ENCODE measurements at places on chromosomes 12 and 14.

DNA sequence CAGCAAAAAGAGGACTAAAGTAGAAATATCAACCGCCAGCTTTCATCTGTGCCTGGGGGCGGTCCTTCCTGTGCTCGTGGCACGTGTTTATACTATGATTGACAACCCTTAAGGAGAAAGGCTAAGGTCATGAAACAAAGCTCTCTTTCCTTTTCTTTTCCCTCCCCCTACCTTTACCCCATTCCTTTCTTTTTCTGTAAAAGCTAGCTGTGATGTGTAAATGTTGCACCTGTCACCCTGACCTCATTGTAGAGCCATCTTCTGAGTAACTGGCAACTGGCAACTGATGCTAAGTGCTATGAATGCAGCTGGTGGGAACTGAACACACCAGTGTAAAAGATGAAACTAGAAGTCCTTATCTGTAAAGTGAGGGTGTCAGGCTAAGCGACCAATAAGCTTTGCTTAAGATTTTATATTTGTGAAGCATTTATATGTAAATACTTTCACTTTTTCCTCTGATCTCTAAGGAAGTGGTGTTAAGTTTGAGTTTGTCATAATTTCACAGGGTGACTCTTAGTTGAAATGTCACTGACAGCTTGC is 102.8 kb upstream of the BCAT1 start:
- DNase-seq: no peak

DNA sequence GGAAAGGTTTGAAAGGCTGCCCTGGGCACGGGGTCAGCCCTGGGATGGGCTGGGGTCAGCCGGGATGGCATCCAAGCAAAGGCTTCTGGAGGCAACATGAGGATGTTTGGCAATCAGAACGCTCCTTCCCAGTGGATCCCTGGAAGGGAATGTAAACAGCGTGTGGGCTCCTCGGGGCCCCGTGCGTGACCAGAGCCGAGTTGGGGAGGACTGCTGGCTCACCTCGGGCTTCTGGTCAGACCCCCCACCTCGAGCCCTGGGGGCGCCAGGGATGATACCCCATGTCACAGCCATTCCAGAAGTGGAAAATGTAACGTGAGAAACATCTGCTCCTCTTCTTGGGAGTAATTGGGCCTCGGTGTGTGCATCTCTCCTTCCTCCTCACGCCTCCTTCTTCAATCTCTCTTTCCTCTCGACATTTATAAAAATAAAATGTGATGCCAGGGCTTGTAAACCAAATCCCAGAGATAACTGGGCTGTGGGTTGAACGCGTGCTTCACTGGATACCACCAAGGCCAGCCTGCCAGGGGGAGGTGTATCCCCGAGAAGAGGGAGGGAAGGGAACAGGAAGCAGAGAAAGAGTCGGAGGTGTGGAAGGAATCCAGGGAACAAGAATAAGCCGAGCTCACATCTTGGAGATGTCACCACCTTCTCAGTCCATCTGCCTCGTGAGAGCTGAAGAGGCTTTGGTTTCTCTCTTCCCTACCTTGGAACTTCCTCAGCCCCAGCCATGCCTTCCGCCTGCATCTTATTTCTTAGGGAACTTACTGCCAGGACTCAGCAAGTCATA is 144.8 kb downstream of the NUAK1 start:
- no peak for DNase-seq

- no peak for DNase-seq
Observed at GRCh38 chr14:105281371-105282097, 19.3 kb downstream of the BRF1 start.

DNA sequence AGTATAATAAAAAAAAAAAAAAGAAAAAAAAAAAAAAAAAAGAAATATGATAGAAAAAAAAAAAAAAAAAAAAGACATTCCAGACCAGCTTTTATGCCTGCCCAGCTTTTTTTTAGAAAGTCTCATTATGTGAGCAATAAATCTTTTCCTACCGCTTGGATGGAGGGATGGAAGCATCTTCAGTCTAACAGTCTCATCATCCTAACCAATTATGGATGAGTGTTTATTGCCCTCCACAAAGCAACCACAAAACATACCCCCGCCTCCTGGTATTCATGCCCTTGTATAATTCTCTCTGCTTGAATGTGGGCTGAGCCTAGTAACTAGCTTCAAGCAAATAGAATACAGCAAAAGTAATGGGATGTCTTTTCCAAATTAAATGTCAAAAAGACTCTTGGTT is 33.7 kb upstream of the ADAMTS20 start:
- no peak for DNase-seq

DNA sequence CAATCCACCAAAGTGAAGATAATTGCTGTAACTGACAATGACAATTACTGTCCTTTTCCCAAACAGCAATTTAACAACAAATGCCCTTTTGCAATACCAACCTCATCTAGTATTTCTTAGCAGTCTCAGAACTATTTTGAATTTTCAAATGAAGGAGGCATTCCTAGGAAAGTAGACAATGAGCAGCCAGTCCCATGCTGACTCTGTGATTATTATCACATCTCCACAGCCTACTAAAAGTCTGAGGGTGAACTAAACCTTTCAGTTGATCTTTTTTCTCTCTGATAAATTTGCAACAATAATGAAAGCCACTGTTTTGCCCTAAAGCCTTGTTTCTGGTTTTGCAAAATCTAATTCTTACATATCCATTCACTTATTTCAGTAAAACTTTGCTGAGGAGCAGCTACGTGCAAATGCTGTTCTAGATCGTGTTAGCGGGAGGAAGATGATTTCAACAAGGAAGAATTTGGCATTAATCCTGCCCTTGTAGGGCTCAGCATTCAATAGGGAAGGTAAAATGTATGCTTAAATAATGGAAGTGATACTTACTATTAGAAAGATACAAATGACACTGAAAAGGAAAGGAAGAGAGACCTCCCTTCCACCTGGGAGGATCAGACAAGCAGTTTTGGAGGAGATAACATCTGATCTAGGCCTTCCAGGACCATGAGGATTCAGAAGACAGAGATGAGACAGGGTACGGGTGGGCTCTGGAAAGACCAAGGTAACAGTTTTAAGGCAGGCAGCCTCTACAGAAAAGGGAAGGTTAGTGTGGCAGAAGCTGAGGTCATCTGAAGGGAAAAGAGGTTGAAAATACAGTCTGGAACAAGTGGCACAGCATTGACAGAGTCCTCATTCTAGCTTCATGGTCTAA is 47.4 kb downstream of the SLC38A1 start:
- no peak for DNase-seq

DNA sequence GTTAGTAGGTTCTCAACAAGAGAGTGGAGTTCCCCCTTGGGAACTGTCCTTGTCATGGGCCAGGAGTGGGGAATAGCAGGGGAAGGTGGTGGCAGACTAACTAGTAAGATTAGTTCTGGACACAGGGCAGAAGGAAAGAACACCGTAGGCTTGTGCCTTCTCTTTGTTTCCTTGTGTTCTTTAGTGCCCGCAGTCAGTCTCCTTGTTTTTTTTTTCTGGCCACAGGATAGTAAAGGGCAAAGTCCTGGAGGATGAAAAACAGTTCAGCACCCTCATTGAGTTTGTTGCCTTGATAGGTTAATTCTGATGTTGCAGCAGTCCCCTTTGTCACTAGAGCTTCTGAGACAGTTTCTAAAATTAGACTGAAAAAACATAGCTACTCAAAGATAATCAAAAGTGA is 8.4 kb downstream of the PEX5 start:
- DNase-seq: no peak

DNA sequence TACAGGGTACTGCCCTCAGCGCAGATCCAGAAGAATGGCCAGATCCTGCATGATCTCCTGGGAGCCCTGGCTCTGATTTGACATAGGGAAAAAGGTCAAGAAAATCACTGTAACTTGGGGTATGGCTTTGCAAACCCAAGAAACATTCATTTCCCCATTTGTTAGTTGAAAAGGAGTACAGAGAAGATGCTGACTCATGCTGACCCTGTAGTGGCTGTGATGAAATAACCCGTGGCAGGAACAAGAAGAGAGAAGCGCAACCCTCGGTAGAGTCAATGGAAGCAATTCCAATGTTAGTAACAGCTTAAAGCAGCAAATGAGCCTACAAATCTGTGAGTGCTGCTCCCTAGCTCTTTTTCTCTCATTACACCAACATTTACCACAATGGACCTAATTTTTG is 281.6 kb upstream of the NPAS3 start:
- DNase-seq: no peak

DNA sequence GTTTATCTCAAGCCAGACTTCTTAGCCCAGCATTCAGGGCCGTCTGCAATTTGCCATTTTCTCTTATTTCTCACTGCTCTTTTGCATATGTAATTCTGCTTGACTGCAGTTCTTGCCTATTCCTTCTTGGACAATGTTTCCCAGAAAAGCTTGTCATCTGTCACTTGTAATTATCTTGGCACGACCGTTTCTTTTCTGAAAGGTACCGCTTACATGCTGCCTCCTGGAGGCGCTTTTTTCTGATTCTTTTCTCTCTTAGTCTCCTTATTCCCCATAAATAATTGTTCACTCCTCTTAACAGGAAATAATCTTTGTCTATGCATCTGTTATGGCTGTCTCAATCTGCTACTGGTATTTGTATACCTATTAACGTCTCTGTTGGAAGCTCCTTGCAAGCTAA is 1.2 kb upstream of the ALDH1L2 start:
- DNase-seq: no peak

- DNase-seq: no peak
Observed at GRCh38 chr14:94203473-94204210, 29.5 kb downstream of the PPP4R4 start.

DNA sequence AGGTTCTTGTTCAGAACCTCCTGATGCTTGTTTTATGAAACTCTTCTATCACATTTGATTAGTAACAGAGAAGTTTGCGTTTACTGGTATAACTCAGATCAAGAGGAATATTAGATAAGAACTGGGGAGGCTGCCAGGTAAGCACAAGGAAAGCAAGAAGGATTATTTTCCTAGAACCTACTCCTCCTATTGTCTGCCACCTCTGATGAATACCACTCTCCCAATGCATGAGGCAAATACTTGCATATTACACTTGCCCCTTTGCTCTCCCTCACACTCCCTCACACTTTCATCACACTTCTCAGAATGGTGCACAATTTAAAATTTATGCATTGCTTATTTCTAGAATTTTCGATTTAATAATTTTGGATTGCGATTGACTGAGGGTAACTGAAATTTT is 43.6 kb downstream of the LIN7A start:
- DNase-seq: no peak

- DNase-seq: no peak
Observed at GRCh38 chr14:43175896-43176295, 1331.2 kb downstream of the FSCB start.

GRCh38 chr14:103384450-103385151 is 614 bp upstream of the MARK3 start:
- DNase-seq: no peak

GRCh38 chr14:91371011-91371989 is 46.3 kb downstream of the CCDC88C start:
- no peak for DNase-seq

GRCh38 chr14:87285506-87285905 is 707.5 kb downstream of the GALC start:
- no peak for DNase-seq

GRCh38 chr14:54617467-54617866 is 50.5 kb downstream of the SAMD4A start:
- DNase-seq: no peak

- DNase-seq: no peak
Observed at GRCh38 chr14:104320611-104321086, 182.3 kb downstream of the KIF26A start.

DNA sequence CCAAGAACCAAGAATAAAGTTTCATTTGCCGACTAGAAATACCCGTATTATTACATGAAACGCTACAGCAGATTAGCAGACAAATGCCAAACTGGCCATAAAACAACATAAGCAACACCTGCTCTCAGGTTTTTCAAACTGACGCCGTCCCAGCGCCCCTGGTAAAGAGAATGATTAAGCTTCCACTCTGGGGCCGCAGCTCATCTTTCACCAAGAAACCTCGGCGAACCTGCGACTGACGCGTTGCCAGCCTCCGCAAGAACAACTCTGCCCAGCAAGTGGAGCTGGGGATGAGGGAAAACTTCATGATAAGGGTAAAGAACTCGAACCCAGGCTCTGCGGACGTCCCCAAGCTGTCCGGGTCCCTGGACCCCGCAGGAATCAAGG is 530 bp downstream of the ARL1 start:
- peak; percentile 28 for DNase-seq

GRCh38 chr12:52182384-52182783 is 9.4 kb downstream of the KRT80 start:
- DNase-seq: peak; percentile 62

GRCh38 chr14:98916476-98916875 is 355.5 kb downstream of the BCL11B start:
- no peak for DNase-seq

GRCh38 chr14:22811722-22812121 is 3.5 kb downstream of the SLC7A7 start:
- DNase-seq: no peak

DNA sequence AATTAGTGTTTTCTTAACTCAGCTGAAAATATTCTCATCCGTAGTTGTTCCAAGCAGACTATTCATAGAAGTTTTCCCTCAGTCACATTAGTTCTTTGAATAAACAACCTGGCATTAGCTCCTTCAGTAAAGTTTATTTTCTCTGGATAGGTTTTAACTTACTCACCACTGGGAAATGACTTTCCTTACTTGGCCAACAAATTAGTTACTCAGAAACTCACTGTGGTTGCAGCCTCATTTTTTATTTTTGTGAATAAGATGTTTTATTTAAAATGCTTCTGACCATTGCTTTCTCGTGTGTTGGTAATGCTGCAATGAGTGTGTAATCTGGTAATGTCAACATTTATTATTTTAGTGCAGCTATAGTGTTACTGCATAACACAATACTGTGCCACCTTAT is 74.9 kb downstream of the NOVA1 start:
- DNase-seq: no peak

GRCh38 chr12:82176761-82177490 is 181.3 kb downstream of the CCDC59 start:
- peak; percentile 62 for DNase-seq

GRCh38 chr12:124432376-124432775 is 135.0 kb downstream of the NCOR2 start:
- DNase-seq: no peak

DNA sequence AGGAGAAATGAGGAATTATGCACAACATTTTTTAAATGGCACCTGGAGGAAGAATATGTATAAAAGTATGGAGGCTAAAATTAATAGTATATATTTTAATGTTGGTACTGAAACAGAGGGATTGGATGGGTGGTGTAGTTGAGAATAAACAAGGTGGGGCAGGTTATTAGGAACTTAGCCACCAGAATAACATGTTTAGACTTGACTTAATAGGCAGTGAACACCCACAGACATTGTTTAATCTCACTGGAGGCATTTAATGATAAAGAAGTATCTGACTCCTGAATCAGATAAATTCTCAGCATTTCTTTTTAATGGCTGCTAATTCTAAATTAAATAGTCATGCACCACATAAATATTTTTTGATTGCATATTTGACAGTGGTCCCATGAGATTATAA is 139.7 kb downstream of the CNTN1 start:
- DNase-seq: no peak

- no peak for DNase-seq
Observed at GRCh38 chr12:111150921-111151840, 217.7 kb downstream of the PHETA1 start.

GRCh38 chr12:7869137-7869536 is 3.6 kb downstream of the SLC2A14 start:
- no peak for DNase-seq

GRCh38 chr12:57621497-57622292 is 10.5 kb downstream of the ARHGEF25 start:
- DNase-seq: peak; percentile 30

- no peak for DNase-seq
Observed at GRCh38 chr12:62774794-62775193, 160.2 kb downstream of the PPM1H start.

- no peak for DNase-seq
Observed at GRCh38 chr12:64944966-64945365, 120.5 kb downstream of the TBC1D30 start.

All from NCI-H1105 (cell line).